ENCODE measurements at places on chromosomes 7 and 10.

DNA sequence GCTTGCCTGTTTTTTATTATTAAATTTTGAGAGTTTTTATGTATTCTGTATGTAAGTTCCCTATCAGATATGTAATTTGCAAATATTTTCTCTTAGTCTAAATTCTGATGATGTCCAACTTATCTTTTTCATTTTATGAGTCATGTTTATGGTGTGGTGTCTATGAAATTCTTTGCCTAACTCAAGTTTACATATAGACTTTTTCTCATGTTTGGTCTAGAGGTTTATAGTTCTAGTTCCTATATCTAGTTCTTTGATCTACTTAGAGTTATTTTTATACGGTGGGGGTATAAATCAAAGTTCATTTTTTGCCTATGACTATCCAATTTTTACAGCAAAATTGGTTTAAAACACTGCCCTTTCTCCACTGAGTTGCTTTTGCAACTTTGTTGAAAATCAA lies 26.3 kb upstream of the CCDC7 start:
- no peaks in the 10 kb centered on the region for H3K4me1 ChIP-seq
- no peak overlapping the region for H3K27ac ChIP-seq
- no peak overlapping the region for H3K4me3 ChIP-seq
- no peak for DNase-seq
- peaks cover 24% of the 10 kb centered on the region for H3K27me3 ChIP-seq
- no peaks in the 10 kb centered on the region for H3K36me3 ChIP-seq

- no peak overlapping the region for H3K4me3 ChIP-seq
- peaks cover 34% of the 10 kb centered on the region for H3K36me3 ChIP-seq
- H3K4me1 ChIP-seq: peaks cover 10% of the 10 kb centered on the region
- no peaks in the 10 kb centered on the region for H3K27me3 ChIP-seq
- no peak for DNase-seq
Measured at GRCh38 chr10:87952612-87953011, 89.2 kb downstream of the PTEN start.

DNA sequence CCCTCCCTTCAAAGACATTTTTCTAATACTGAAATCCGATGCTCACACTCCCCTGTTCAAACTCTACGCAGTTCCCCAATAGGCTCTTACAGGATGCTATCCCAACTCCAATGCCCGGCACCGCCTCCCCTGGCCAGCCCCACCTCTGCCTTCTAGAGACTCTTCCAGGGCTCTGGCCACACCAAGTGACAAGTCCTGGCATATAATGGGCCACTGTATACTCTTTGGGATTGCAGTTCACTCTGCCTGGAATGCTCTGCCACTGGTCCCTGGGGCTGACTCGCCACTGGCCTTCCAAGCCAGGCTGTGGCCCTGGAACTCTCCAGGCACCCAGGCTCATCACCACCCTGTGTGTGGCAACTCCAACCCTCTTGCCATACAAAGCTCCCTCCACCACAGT lies 3.1 kb upstream of the BRI3 start:
- peaks cover 13% of the 10 kb centered on the region for H3K4me1 ChIP-seq
- no peak for DNase-seq
- peaks cover 7% of the 10 kb centered on the region for H3K36me3 ChIP-seq

DNA sequence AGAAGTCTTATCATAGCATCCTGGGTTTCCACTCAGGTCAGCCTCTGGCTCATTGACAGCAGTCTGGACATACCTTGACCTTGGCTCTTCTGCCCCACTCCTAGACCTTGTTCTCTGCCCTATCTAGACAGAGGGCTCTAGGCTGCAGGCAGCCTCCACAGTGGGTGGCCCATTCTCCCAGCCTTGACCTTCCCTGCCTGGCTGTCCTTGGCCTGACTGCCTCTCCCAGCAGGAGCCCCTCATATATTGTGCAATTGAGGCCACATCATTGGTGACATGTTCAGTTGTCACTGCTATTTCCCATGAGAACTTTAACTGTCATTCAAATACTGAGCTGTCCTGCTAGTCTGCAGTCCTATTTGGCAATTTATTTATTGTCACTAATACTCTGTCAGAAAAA lies 503.4 kb downstream of the PLXNA4 start:
- H3K27ac ChIP-seq: no peak overlapping the region
- no peak overlapping the region for H3K4me3 ChIP-seq
- H3K27me3 ChIP-seq: peaks cover 10% of the 10 kb centered on the region
- no peak for DNase-seq
- H3K4me1 ChIP-seq: no peaks in the 10 kb centered on the region
- H3K36me3 ChIP-seq: no peaks in the 10 kb centered on the region

- no peak overlapping the region for H3K4me3 ChIP-seq
- H3K27ac ChIP-seq: no peak overlapping the region
- H3K27me3 ChIP-seq: peaks cover 4% of the 10 kb centered on the region
- DNase-seq: no peak
- H3K4me1 ChIP-seq: peaks cover 6% of the 10 kb centered on the region
Measured at GRCh38 chr7:106167439-106168136, 55.5 kb upstream of the SYPL1 start.
